Mammary epithelial cell (primary cell): ENCODE measurements at places on chromosomes 4 and X.

DNA sequence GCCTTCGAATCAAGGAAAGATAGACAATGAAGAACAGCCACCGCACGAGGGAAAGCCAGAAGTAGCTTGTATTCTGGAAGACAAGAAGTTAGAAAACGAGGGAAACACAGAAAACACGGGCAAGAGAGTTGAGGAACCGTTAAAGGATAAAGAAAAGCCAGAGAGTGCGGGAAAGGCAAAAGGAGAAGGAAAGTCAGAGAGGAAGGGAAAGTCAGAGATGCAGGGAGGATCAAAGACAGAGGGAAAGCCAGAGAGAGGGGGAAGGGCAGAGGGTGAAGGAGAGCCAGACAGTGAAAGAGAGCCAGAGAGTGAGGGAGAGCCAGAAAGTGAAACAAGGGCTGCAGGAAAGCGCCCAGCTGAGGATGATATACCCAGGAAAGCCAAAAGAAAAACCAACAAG, 1.4 kb downstream of the TCEAL2 start:
- no peak for DNase-seq

DNA sequence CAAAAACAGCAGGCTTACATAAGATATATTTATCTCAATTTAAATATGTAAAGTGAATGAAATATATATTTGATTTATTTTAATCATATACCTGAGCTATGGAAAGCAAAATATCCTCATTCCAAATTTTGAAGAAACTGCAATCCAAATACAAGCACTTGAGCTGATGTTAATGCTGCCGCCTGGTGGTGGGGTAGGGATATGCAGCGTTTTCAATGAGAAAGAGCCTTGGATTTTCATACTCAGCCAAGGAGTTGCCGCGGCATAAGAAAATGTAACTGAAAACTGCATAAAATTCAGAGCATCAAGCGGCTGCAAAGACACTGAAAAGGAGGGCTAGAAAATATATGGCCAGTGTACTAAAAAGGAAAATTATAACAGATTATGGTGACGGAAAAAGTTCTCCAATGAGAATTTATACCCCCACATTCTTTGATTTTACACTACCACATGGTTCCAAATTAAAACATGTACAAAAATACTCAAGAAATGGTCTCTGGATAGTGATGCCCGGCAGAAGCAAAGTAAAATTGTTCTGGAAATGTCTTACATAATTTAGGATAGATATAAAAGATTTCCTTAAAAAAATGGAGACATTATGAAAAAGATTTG, 660.3 kb upstream of the PITX2 start:
- peak; percentile 32 for DNase-seq

GRCh38 chrX:80293354-80293753, 126.9 kb upstream of the TENT5D start:
- no peak for DNase-seq

GRCh38 chr4:39541987-39542610, 14.9 kb upstream of the UGDH start:
- DNase-seq = no peak

DNA sequence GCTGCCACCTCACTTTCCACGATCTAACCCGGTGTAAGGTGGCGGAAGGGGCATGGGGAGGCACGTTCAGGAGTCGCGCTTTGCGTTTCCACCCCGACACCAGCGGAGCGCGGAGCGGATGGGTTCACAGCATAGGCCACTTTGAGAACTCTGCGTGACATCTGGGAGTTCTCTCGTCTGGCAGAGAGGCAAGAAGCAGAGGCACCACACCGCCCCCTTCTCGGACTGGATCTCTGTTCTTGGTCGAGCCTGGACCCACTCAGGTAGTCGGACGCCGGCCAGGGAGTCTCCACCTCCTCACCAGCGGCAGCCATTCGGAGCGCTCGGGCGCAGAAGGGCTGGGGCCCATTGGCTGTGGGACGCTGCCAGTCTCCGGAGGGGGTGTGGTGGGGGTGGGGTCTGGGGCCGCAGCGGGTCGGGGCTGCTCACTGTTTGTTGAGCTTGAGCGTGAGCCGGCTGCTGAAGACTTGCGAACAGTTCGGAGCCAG, at the start of gene DACH2:
TSS of gene DACH2 (plus strand) at position 428 of the 488 bp plus-strand sequence.
- peak; percentile 75 for DNase-seq

- no peak for DNase-seq
Observed at GRCh38 chr4:16438986-16439385, 212.7 kb upstream of the TAPT1 start.

GRCh38 chr4:80362578-80363181, 27.1 kb downstream of the CFAP299 start:
- DNase-seq = peak; percentile 23

- no peak for DNase-seq
Observed at GRCh38 chrX:40298069-40298468, 200.3 kb upstream of the BCOR start.

- DNase-seq = peak; percentile 95
Observed at GRCh38 chr4:8336412-8337075, 67.0 kb downstream of the HTRA3 start.

DNA sequence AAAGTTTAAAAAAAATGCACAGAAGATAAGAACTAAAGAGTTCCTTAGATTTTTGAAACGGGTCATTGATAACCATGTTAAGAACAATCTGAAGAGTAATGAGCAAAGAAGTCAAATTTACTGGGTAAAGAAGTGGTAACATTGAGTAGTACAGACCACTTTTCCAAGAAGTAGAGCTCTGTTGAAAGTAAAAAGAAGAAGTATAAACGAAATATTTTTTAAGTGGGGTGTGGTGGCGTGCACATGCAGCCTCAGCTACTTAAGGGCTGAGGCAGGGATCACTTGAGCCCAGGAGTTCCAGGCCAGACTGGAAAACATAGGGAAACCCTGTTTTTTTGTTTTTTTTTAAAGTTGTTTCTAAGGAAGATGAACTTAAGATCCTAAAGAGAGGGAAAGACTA, 68.5 kb downstream of the UBA6 start:
- no peak for DNase-seq
